Ovary (tissue), 10 donors: ENCODE measurements at places on chromosomes 2 and 18. TPM values are rescaled to one million over a fixed set of nuclear protein-coding genes. Genes with fewer than 3 reads are reported as not detected.

Gene INPP5D
- 11.4 TPM for total RNA-seq

Gene MLPH
- total RNA-seq: 18.5 TPM

GRCh38 chr18:35582899-35583558 lies 1.5 kb downstream of the GALNT1 start:
- H3K4me1 ChIP-seq: peaks cover 4% of the 10 kb centered on the region
- H3K4me3 ChIP-seq: no peak overlapping the region
- H3K27me3 ChIP-seq: no peaks in the 10 kb centered on the region
- no peak for DNase-seq

DNA sequence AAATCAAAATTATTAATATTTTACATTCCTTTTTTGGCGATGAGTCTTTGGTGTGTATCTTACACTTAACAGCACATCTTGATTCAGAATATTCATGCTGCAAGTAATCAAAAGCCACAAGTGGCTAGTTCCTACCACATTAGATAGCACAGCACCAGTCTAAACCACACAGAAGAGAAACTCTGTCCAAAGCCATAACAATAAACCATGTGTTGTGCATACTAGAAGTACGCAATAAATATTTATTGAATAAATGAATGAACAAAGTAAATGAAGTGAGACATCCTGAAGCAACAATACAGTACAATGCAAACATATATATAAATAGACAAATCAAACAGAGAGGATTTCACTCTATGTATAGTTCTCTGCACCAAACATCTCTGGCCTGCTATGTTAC lies 287.3 kb downstream of the EXOC6B start:
- no peaks in the 10 kb centered on the region for H3K4me1 ChIP-seq
- no peak overlapping the region for H3K27ac ChIP-seq
- DNase-seq: no peak
- H3K27me3 ChIP-seq: no peaks in the 10 kb centered on the region
- no peak overlapping the region for H3K4me3 ChIP-seq

- H3K4me1 ChIP-seq: no peaks in the 10 kb centered on the region
- H3K27me3 ChIP-seq: no peaks in the 10 kb centered on the region
- no peak for DNase-seq
- no peak overlapping the region for H3K27ac ChIP-seq
- H3K36me3 ChIP-seq: no peaks in the 10 kb centered on the region
Measured at GRCh38 chr2:65845442-65846182, 413.2 kb upstream of the SPRED2 start.

DNA sequence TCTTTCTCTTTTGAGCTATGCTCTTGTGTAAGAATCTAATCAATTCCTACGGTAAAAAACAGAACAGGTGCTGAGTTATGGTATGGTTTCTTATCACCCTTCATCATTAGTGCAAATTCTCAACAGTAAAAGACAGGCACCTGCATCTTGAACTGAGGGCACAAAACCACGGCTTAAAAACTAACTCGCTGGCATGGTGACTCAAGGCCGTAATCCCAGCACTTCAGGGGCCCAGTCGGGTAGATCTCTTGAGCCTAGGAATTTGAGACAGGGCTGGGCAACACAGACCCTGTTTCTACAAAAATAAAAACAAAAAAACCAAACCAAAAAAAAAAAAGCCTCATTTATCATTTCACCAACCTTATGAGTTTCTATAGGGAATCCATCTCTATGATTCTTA lies 33.3 kb downstream of the THAP4 start:
- no peaks in the 10 kb centered on the region for H3K4me1 ChIP-seq
- H3K27ac ChIP-seq: no peak overlapping the region
- H3K27me3 ChIP-seq: no peaks in the 10 kb centered on the region
- no peak overlapping the region for H3K4me3 ChIP-seq
- H3K36me3 ChIP-seq: no peaks in the 10 kb centered on the region
- no peak for DNase-seq

GRCh38 chr2:51866361-51866760 lies 834.4 kb upstream of the NRXN1 start:
- no peaks in the 10 kb centered on the region for H3K36me3 ChIP-seq
- H3K27me3 ChIP-seq: no peaks in the 10 kb centered on the region
- no peak overlapping the region for H3K27ac ChIP-seq
- no peaks in the 10 kb centered on the region for H3K4me1 ChIP-seq
- no peak overlapping the region for H3K4me3 ChIP-seq

Gene RTP5
- total RNA-seq: not detected

GRCh38 chr2:152864601-152865149 lies 146.3 kb downstream of the ARL6IP6 start:
- H3K36me3 ChIP-seq: no peaks in the 10 kb centered on the region
- H3K4me1 ChIP-seq: no peaks in the 10 kb centered on the region
- DNase-seq: no peak
- no peak overlapping the region for H3K27ac ChIP-seq
- no peaks in the 10 kb centered on the region for H3K27me3 ChIP-seq

- DNase-seq: no peak
- no peaks in the 10 kb centered on the region for H3K4me1 ChIP-seq
- H3K27ac ChIP-seq: no peak overlapping the region
- H3K27me3 ChIP-seq: no peaks in the 10 kb centered on the region
Measured at GRCh38 chr2:2024751-2025481, 280.6 kb upstream of the PXDN start.

Gene SCYGR2
- total RNA-seq: not detected

GRCh38 chr18:49495076-49495475 lies 8.0 kb upstream of the C18orf32 start:
- no peaks in the 10 kb centered on the region for H3K36me3 ChIP-seq
- no peak overlapping the region for H3K4me3 ChIP-seq
- peaks cover 3% of the 10 kb centered on the region for H3K4me1 ChIP-seq
- DNase-seq: no peak
- H3K27me3 ChIP-seq: no peaks in the 10 kb centered on the region

GRCh38 chr18:59357928-59358327 lies 1.1 kb downstream of the LMAN1 start:
- no peak for DNase-seq
- H3K4me1 ChIP-seq: no peaks in the 10 kb centered on the region
- no peaks in the 10 kb centered on the region for H3K27me3 ChIP-seq
- H3K27ac ChIP-seq: no peak overlapping the region

GRCh38 chr2:74693213-74693612 lies 39.2 kb downstream of the SEMA4F start:
- no peak for DNase-seq
- H3K27me3 ChIP-seq: no peaks in the 10 kb centered on the region

GRCh38 chr2:157264099-157264498 lies 6.6 kb downstream of the GALNT5 start:
- no peaks in the 10 kb centered on the region for H3K36me3 ChIP-seq
- no peaks in the 10 kb centered on the region for H3K27me3 ChIP-seq
- H3K27ac ChIP-seq: no peak overlapping the region
- H3K4me3 ChIP-seq: no peak overlapping the region
- no peak for DNase-seq

- no peak overlapping the region for H3K4me3 ChIP-seq
- H3K36me3 ChIP-seq: no peaks in the 10 kb centered on the region
- H3K27ac ChIP-seq: no peak overlapping the region
- no peak for DNase-seq
- no peaks in the 10 kb centered on the region for H3K27me3 ChIP-seq
- H3K4me1 ChIP-seq: no peaks in the 10 kb centered on the region
Measured at GRCh38 chr2:184517402-184517801, 80.9 kb upstream of the ZNF804A start.

GRCh38 chr2:233059797-233060500 lies at the start of gene INPP5D:
INPP5D (plus strand) TSS chr2:233060342; CDS start chr2:233060479, 137 bp downstream.
- no peak for DNase-seq
- peaks cover 5% of the 10 kb centered on the region for H3K4me1 ChIP-seq
- no peaks in the 10 kb centered on the region for H3K27me3 ChIP-seq
- no peaks in the 10 kb centered on the region for H3K36me3 ChIP-seq
- no peak within 1 kb of the TSS for H3K27ac ChIP-seq
- peak within 1 kb of the TSS; percentile 16 for H3K4me3 ChIP-seq

DNA sequence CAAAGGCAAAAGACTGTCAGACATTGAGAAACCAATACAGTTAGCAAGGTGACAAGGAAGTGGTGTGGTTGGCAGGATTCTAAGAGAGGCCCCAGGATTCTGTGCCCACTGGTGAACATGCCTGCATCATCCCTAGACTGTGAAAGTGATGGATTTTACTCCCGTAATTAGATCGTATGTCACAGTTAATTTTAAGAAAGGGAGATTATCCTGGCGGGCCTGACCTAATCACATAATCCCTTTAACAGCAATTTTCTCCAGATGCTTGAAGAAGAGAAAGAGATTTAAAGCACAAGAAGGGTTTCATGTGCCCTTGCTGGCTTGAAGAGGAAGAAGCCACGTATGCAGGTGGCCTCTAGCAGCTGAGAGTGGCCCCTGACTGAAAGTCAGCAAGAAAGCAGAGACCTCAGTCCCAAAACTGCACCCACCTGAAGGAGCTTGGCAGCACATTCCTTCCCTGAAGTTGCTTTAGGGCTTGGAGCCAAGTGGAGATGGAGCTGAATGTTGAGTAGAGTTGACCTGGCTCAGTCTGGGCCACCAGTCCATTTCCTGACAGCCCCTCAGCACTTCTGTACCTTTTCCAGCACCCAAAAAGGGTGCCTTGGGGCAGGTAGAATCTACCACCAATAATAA lies 49.1 kb downstream of the GTF3C3 start:
- no peaks in the 10 kb centered on the region for H3K27me3 ChIP-seq
- DNase-seq: no peak
- H3K4me3 ChIP-seq: no peak overlapping the region
- H3K27ac ChIP-seq: no peak overlapping the region
- H3K4me1 ChIP-seq: no peaks in the 10 kb centered on the region

DNA sequence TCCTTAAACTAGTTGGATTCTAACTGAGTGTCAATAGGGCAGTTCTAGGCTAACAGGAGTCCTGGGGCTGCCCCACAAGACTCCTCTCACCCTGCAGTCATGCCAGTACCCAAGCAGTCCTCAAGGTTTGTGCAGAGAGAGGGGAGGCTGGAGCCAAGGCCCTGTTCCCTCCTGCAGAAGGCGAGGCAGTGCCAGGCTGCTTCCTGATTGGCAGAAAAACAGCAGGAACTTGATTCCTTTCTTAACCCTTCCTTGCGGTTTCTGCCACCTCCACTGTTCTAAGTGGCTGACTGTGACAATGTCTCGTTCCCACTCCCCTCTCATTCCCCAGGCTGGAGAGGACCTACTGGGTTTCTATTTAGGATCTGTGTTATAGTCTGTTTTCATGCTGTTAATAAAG lies 75.3 kb downstream of the LPIN1 start:
- no peaks in the 10 kb centered on the region for H3K36me3 ChIP-seq
- H3K27me3 ChIP-seq: no peaks in the 10 kb centered on the region
- H3K4me3 ChIP-seq: no peak overlapping the region
- no peaks in the 10 kb centered on the region for H3K4me1 ChIP-seq
- DNase-seq: no peak

- H3K4me3 ChIP-seq: no peak overlapping the region
- H3K4me1 ChIP-seq: peaks cover 11% of the 10 kb centered on the region
- H3K27me3 ChIP-seq: no peaks in the 10 kb centered on the region
- no peak for DNase-seq
- H3K36me3 ChIP-seq: no peaks in the 10 kb centered on the region
Measured at GRCh38 chr18:24051031-24051947, 36.7 kb downstream of the TTC39C start.

- no peak overlapping the region for H3K27ac ChIP-seq
- no peaks in the 10 kb centered on the region for H3K27me3 ChIP-seq
- H3K4me3 ChIP-seq: no peak overlapping the region
- no peaks in the 10 kb centered on the region for H3K36me3 ChIP-seq
Measured at GRCh38 chr2:75483878-75484277, 76.9 kb downstream of the EVA1A start.

GRCh38 chr18:63795606-63796005 lies 20.4 kb downstream of the SERPINB7 start:
- H3K4me1 ChIP-seq: no peaks in the 10 kb centered on the region
- H3K27me3 ChIP-seq: no peaks in the 10 kb centered on the region
- DNase-seq: no peak

DNA sequence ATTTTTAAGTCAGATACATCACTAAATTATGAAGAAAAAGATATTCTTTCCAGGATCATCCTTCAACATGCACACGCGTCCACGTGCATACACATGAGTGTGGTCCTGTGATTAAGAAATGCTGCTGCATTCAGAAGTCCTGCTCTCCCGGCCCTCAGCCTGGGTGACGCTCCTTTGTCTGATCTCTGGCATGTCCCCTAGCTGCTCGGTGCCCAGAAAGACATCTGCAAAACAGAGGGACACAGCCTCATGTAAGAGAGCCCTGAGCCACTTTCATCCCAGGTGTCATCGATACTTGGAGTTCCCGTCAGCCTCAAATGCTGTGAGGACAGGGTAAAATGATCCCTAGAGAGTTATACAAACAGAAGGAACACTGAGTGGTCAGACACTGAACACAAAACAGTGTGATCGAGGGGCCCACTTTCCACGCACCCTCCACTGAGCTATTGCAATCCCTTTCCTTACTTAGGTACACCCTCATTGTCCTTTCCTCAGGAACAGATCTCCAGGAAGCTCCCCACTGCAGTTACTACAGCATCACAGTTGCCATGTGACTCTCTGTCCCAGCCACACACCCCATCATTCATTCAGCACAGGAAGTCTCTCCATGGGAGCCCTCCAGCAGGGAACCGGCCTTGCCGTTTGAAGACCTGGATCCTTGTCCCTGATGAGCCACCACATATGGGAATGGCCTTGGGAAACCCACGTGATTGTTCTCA lies 32.1 kb downstream of the CRACDL start:
- H3K27ac ChIP-seq: no peak overlapping the region
- H3K36me3 ChIP-seq: no peaks in the 10 kb centered on the region
- no peaks in the 10 kb centered on the region for H3K4me1 ChIP-seq

DNA sequence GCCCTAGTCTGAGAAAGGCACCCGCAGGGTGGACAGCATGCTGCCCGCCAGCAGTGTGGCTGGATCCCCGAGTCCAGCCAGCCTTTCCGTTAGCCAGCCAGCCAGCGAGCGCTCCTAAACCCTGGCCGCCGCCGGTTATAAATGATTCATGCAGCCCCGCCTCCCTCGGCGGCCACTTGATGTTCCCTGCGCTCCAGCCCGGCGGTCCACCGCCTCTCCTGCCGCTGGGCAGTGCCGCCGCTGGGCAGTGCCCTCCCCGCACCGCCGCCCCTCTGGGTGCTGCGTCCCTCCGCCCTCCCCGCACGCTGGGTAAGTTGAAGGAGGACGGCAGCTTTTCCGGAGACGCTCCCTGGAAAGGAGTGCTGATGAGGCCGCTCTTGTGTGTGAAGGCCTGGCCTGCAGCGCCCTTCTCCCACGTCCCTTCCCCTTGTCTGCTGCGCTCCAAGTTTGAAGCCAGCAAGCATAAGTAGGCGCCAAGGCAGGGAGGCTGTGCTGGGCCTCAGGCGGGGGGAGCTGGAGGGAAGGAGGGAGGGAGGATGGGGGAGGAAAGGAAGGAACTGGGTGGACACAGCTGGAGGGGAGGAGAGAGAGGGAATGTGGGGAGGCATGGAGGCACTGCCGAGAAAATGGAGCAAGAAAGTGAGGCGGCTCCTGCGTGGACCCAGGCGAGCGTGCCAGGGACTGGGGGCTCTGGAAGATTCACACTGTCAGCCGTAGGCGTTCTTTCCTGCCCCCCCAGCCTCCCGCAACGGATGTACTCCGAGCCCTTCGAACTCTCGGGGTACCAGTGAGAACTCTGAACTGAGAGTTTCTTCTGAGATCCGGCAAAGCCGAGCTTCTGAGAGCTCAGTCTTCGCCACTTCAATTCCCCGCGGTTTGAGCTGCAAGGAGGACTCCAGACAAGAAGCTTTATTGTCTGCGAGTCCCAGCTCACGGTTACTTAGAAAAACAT lies 131.9 kb downstream of the GLI2 start:
- peak overlapping the region; percentile 81 for H3K27ac ChIP-seq
- H3K27me3 ChIP-seq: no peaks in the 10 kb centered on the region

- no peak for DNase-seq
- H3K27me3 ChIP-seq: no peaks in the 10 kb centered on the region
- no peak overlapping the region for H3K4me3 ChIP-seq
- H3K36me3 ChIP-seq: no peaks in the 10 kb centered on the region
- no peaks in the 10 kb centered on the region for H3K4me1 ChIP-seq
- no peak overlapping the region for H3K27ac ChIP-seq
Measured at GRCh38 chr2:147094077-147094476, 750.8 kb upstream of the ACVR2A start.
